Heart right ventricle (tissue), 16 donors: ENCODE measurements at places on chromosomes 12 and 14. TPM values are rescaled to one million over a fixed set of nuclear protein-coding genes. Genes with fewer than 3 reads are reported as not detected.

Gene GPR135
- total RNA-seq = 1.5 TPM

DNA sequence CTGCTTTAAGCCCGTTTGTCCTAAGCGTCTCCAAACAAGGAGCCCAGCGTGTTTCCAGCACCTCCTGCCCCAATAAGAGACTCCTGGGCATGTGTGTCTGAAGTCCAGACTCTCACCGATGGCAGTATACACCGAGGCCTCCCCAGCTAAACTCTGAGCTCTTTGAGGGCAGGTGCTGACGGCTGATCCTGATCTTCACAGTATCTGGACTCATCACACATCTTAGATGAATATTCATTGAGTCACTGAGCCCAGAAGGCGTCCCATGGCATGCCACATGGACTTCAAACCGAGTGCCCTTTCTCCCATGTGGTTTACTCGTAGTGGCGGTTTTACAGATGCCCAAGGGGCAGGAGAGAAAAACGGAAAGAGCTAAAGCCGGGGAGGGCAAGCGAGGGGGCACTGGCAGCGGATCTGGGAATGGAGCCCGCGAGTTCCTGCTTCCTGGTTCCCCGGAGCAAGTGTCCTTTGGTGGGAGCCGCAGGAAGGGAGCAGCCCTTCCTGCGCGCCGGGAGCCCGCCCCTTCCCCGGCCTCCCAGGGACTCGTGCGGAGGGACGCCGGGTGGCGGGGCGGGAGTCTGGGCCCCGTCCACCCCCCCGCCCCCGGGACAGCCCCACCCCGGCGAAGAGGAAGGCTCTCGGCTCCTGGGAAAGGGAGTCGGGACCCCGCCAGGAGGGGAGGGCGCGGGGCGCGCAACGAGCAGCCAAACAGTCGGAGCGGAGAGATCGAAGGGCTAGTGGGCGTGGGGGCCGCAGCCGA is 585 bp upstream of the TEAD4 start:
- H3K4me1 ChIP-seq = peaks cover 24% of the 10 kb centered on the region
- peak; percentile 72 for DNase-seq
- H3K4me3 ChIP-seq = peak overlapping the region; percentile 65
- no peaks in the 10 kb centered on the region for H3K27me3 ChIP-seq
- no peaks in the 10 kb centered on the region for H3K36me3 ChIP-seq

DNA sequence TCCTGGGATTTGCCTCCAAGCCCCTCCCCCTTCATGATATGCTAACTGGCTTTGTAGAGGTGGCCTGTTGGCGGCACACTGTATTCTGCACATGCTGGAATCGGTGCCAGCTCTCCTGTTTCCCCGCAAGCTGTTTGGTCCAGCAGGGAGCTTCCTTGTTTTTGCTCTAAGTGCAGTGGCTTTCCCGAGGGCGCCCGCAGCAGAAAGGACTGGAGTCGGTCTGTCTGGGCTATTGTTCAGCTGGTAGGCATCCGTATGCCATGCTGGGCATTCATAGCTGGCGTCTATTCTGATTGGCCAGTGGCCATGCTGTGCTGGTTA is 88.9 kb upstream of the MED13L start:
- H3K36me3 ChIP-seq = no peaks in the 10 kb centered on the region
- peaks cover 1% of the 10 kb centered on the region for H3K4me1 ChIP-seq
- no peak overlapping the region for H3K27ac ChIP-seq
- H3K27me3 ChIP-seq = no peaks in the 10 kb centered on the region

DNA sequence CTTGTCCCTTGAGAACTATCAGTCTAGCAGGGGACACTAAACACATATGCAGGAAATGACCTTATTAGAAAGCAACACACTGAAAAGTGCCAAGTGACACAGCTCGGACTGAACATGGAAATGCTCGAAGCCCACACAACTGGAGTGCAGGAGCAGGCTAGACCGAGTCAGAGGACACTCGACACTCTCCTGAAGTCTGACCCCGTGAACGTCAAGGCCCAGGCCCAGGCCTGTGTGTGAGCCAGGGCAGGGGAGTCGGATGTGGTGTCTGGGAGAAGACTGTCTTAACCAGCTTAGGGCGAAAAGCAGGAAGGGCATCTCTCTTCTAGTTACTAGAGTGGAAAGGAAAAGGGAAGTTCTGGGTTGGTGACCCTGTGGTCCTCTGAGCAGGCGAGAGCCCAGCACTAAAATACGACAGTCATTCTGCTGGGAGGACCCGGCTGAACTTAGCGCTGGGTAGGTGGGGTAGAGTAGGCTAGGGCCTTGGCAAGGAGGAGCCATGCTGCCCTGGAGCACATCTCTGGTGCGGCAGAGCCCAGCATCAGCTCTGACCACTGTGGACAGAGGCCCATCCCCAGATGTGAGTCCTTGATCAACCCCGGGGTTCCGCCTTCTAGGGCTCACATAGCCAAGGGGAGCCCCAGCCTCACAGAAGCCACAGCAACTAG is 93.0 kb downstream of the NTF3 start:
- H3K4me1 ChIP-seq = no peaks in the 10 kb centered on the region
- no peak overlapping the region for H3K4me3 ChIP-seq
- no peak overlapping the region for H3K27ac ChIP-seq

GRCh38 chr12:21759737-21760136 is 14.8 kb downstream of the KCNJ8 start:
- H3K36me3 ChIP-seq = no peaks in the 10 kb centered on the region
- H3K4me3 ChIP-seq = no peak overlapping the region
- H3K27me3 ChIP-seq = no peaks in the 10 kb centered on the region
- no peak overlapping the region for H3K27ac ChIP-seq
- no peak for DNase-seq

DNA sequence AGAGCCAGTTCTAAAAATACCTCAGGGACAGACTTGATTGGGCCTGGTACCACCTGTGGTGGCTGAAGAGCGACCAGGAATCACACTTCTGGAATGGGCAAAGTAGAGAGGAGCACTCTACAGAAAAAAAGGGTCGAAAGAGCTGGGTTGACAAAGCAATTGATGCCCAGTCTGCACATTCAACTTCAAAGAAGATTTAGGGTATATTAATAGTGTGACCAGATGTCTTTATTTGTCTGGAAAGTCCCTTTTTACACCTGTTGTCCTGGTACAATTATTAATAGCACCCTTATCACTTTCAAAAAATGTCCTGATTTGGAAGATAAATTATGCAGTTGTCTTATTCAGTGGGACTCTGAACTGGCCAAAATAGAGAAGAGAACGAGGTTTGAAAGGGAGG is 137.5 kb downstream of the DYRK2 start:
- no peak overlapping the region for H3K27ac ChIP-seq
- no peaks in the 10 kb centered on the region for H3K36me3 ChIP-seq
- no peaks in the 10 kb centered on the region for H3K27me3 ChIP-seq
- no peak for DNase-seq
